ENCODE measurements at places on chromosomes 5 and 9.

- DNase-seq: no peak
Observed at GRCh38 chr5:153660919-153661318, 170.4 kb downstream of the GRIA1 start.

DNA sequence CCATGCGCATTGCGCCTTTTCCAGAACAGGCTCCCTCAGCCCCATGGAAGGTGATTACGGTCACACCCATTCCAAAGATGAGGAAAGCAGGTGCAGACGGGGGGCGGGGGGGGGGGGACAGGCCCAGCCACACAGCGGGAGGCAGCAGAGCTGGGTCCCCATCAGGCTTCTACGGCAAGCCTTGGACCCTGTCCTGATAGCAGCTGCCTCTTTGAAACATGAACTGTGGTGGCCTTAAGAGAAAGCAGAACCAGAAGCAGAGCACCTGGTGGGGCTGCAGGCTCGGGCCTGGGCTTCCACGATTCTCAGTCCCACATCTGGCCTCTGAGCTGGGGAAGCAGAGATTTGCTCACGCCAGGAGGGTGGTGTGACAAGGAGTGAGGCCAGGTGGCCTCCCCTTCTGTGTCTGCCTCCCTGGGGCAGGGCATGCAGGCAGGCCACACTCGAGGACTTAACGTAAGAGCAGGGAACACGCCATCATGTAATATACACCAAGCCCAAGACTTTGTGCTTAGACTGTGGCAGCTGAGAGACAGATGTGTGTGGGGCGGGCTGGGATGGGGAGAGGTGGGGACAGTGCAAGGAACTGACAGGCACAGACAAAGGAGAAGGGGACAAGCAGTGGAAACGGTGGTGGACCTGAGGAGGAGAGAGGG is 14.2 kb upstream of the PHYKPL start:
- no peak for DNase-seq

DNA sequence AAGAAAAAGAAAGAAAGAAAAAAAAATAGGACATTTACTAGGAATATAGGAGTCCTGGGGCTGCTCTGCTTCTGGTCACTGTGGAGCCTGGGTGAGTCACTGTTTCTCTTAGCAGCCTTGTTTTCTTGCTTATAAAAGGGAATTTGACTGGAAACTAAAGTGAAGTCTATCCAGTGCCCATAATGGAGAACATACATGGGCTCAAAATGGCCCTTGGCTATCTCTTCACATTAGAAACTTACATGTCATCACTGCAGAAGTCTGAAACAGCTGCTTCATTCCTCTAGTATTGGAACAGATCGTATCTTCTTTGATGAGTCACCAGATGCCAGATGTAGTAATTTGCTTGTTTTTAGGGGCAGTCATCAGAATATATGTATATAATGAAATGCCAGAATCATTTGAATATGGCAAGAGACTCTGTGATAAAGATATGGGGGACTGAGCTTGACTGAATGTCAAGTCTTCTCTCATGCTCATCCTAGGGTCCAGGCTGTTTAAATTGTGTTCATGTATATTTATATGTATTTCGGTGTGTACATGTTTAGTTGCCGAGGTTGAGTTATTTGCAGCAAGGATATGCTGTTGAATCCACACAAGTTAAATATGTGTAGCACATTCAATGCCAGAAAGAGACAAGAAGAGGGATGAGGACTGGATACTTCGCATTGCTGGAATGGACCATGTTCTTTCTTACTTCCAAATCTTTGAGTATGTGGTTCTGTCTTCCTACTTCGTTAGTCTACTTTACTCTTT is 56.7 kb downstream of the SGCD start:
- DNase-seq: no peak

- DNase-seq: no peak
Observed at GRCh38 chr5:10153808-10154537, 95.7 kb downstream of the ATPSCKMT start.
